ENCODE measurements at places on chromosomes 12 and 14. TPM values are rescaled to one million over a fixed set of nuclear protein-coding genes. Genes with fewer than 3 reads are reported as not detected.

Gene TAS2R50
- 2.0 TPM for total RNA-seq

Gene PCBP2
- 916 TPM for total RNA-seq

Gene LRRC10
- not detected for total RNA-seq

Gene LTB4R
- 8.8 TPM for total RNA-seq

Gene IFNG-AS1
- total RNA-seq: 19.0 TPM

Gene RDH12
- not detected for total RNA-seq

Gene WNT1
- not detected for total RNA-seq

Gene BEGAIN
- total RNA-seq: not detected

Gene SIX4
- not detected for total RNA-seq

- H3K4me3 ChIP-seq: peak overlapping the region; percentile 47
- peaks cover 11% of the 10 kb centered on the region for H3K4me1 ChIP-seq
- peaks cover 39% of the 10 kb centered on the region for H3K27me3 ChIP-seq
- H3K27ac ChIP-seq: no peak overlapping the region
- H3K36me3 ChIP-seq: no peaks in the 10 kb centered on the region
- peak; percentile 18 for DNase-seq
Observed at GRCh38 chr14:23351681-23352505, 794 bp downstream of the SLC22A17 start.

DNA sequence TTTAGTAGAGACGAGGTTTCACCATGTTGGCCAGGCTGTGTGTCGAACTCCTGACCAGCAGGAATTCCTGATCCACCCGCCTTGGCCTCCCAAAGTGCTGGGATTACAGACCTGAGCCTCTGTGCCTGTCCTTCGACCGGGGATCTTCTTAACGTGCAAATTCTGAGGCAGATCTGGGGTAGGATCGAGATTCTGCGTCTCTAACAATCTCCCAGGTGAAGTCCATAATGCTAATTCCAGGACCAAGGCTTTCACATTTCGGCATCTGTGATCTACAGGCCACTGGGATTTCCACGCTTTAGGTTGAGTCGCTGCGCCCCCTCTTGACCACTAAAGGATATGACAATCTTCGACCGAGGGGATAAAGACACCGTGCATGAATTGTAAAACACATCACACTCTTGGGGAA, 24.8 kb downstream of the FOS start:
- DNase-seq: peak; percentile 84
- H3K27ac ChIP-seq: no peak overlapping the region
- H3K36me3 ChIP-seq: no peaks in the 10 kb centered on the region
- H3K27me3 ChIP-seq: no peaks in the 10 kb centered on the region

DNA sequence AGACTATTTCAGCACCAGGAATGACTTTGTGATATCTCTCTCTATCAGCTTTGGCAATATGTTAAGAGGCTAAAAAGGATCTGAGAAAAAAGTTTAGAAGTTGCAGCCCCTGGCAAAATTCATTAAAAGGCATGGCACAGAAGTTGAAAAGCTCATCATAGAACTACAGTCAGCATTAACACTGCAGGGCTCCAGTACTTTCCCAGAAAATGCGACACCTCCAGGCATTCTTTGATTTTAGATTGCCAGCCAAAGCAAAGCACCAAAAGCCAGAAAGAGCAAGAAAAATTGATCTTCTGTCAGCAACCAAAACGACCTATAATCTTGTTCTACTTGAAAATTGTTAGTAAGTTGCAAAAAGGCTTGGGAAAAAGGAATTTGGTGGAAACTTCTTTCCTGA, 713.5 kb downstream of the FSCB start:
- H3K27ac ChIP-seq: no peak overlapping the region
- DNase-seq: no peak
- no peak overlapping the region for H3K4me3 ChIP-seq
- H3K27me3 ChIP-seq: no peaks in the 10 kb centered on the region

DNA sequence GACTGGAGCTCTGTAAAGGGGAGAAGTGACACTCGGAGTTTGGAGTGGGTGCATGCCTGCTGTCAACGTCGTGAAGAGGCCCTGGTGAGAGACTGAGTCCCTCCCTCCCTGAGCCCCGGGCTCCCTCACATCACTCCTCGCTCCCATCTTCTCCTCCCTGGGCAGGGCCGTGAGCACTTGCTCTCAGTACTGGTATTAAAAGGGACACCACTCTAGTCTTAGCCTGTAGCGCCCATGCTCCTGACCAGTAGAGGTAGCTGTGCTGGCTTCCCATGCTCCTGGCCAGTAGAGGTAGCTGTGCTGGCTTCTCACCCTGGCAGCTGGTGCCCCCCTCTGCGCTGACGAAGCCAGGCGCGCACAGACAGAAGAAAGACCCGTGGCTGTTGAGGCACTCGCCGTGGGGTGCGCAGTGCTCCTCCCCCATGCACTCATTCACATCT, 14.7 kb downstream of the ISCA2 start:
- no peak overlapping the region for H3K4me3 ChIP-seq
- no peak overlapping the region for H3K27ac ChIP-seq
- H3K36me3 ChIP-seq: no peaks in the 10 kb centered on the region
- peaks cover 18% of the 10 kb centered on the region for H3K4me1 ChIP-seq
- no peak for DNase-seq

GRCh38 chr12:79615596-79616560, 74.9 kb downstream of the PAWR start:
- H3K27me3 ChIP-seq: no peaks in the 10 kb centered on the region
- no peak for DNase-seq
- no peaks in the 10 kb centered on the region for H3K4me1 ChIP-seq
- no peak overlapping the region for H3K27ac ChIP-seq
- H3K4me3 ChIP-seq: no peak overlapping the region

DNA sequence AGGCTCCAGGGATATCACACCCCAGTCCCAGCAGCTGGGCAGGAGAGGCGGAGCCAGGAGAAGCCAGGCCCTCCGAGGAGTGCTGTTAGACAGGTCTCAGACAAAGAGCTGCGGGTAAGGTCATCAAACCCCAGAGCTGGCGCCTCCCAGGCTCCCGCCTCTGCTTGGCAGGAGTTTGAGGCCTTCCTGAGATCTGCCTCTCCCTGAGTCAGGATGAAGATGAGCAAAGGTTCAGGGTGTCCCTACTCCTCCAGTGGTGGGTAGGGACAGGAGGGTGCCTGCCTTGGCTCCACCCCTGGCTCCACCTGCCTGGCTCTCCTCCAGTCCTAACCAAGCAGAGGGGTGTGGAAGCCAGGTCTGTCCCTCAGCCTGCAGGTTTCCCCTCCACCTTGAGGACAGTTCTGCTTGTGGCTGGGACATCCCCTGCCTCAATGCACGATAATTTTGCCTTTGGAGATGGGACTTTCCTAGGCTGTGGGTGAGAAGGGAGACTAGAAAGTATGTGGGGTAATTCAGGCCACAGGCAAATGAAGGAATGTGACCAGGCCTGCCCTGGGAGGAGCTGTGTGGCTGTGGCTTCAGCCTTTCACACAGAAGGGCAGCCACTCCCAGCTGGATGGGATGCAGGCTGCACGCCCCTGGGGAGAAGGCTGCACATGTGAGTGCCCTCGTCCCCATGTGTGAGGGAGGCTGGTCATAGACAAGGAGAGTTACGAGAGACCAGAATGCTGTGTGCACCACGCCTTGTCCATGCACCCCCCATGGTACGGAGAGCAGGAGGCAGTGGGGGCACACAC, 2.2 kb downstream of the PLEKHG6 start:
- H3K36me3 ChIP-seq: no peaks in the 10 kb centered on the region
- H3K27ac ChIP-seq: no peak overlapping the region
- no peak for DNase-seq
- H3K4me3 ChIP-seq: no peak overlapping the region
- peaks cover 13% of the 10 kb centered on the region for H3K4me1 ChIP-seq

DNA sequence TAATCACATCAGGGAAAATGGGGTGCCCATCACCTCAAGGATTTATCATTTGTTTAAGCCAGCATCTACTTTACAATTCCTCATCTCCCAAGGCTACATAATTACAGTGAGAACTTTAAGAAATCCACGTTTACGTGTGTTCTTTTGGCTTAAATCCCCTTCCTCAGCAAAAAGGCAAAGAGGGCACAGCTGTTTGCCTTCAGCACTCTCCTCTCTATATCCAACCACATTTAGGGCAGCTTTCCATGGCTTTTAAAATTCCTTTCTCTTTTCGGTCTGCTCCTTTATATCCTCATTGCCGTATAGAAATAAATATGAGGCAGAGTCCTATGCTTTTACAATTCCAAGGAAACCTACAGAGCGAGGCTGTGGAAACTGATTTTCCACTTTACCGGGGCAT, 175.9 kb downstream of the EMP1 start:
- H3K4me1 ChIP-seq: no peaks in the 10 kb centered on the region
- no peaks in the 10 kb centered on the region for H3K27me3 ChIP-seq
- H3K27ac ChIP-seq: no peak overlapping the region
- no peaks in the 10 kb centered on the region for H3K36me3 ChIP-seq

- H3K27me3 ChIP-seq: no peaks in the 10 kb centered on the region
- no peak overlapping the region for H3K27ac ChIP-seq
- no peak overlapping the region for H3K4me3 ChIP-seq
- no peak for DNase-seq
Observed at GRCh38 chr12:109689426-109689825, 24.2 kb upstream of the FAM222A start.

DNA sequence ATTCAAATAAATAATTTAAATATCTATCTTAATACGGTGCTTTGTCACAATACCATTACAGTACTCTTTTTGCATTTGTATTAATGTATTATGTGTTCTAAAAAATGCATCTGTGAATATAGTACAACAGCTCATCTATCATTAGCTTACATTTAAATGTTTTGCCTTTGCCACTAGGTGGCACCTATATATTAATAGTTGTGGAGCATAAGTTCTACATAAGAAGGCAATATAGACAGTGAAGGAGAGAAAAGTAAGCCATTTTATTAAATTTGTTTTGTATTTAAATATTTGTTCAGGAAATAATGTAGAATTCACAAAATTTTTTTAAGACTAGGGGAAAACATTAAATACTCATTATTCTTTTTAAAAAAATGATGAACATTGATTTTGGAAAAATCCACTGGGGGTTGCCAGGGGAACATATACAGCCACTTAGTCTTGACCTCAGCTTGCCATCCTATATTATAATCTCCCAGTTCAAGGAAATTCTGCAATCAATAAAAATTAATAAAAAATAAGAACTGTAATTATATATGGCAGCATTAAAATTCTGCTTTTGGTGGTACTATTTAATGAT, 9.8 kb downstream of the CCER1 start:
- H3K27ac ChIP-seq: no peak overlapping the region
- no peak for DNase-seq
- H3K36me3 ChIP-seq: no peaks in the 10 kb centered on the region
- no peak overlapping the region for H3K4me3 ChIP-seq
- no peaks in the 10 kb centered on the region for H3K4me1 ChIP-seq
- H3K27me3 ChIP-seq: no peaks in the 10 kb centered on the region

- no peak overlapping the region for H3K4me3 ChIP-seq
- DNase-seq: no peak
- H3K36me3 ChIP-seq: peaks cover 60% of the 10 kb centered on the region
- H3K27ac ChIP-seq: no peak overlapping the region
- H3K4me1 ChIP-seq: no peaks in the 10 kb centered on the region
Observed at GRCh38 chr12:26658991-26659390, 174.0 kb downstream of the ITPR2 start.

- no peak overlapping the region for H3K4me3 ChIP-seq
- no peaks in the 10 kb centered on the region for H3K27me3 ChIP-seq
- DNase-seq: no peak
- no peaks in the 10 kb centered on the region for H3K36me3 ChIP-seq
- H3K4me1 ChIP-seq: no peaks in the 10 kb centered on the region
Observed at GRCh38 chr14:98835051-98835824, 436.8 kb downstream of the BCL11B start.

DNA sequence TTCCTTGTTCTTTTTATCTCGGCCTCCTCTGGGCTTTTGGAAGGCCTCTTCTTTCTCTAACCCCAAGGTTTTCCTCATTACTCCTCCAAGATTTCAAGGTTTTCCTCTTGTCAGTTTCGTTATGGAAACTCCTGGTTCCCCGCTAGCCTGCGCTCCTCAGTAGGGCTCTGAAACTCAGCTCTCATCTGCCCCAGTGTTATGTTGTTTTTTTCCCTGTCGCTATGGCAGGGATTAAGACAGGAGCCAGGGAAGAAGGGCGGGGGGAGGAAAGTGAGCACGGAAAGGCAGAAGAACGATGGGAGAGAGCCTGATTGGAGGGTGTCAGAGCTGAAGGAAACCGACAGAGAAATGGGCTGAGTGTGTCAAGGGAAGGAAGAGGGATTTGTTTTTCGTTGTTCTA, 26.5 kb upstream of the JDP2 start:
- H3K4me1 ChIP-seq: no peaks in the 10 kb centered on the region
- no peak overlapping the region for H3K4me3 ChIP-seq
- no peaks in the 10 kb centered on the region for H3K27me3 ChIP-seq
- no peaks in the 10 kb centered on the region for H3K36me3 ChIP-seq

DNA sequence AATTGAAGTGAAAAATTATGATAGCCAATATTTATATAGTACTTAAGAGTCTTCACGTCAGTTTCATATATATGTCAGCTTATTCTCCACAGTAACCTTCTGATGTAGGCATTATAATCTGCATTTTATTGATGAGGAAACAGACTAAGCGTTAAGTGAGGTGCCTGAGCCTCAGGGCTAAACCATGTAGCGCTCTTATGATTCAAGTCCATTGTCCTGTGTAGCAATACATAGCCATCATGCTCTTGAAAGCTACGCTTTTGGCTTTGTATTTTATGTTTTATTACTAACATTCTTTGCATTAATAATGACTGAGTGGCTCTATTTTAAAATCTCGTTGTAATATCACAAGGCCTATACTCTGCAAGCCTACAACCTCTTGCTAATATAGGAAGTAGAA, 79.0 kb downstream of the ANO6 start:
- H3K4me1 ChIP-seq: peaks cover 5% of the 10 kb centered on the region
- H3K36me3 ChIP-seq: no peaks in the 10 kb centered on the region
- no peak overlapping the region for H3K4me3 ChIP-seq
- no peaks in the 10 kb centered on the region for H3K27me3 ChIP-seq
- H3K27ac ChIP-seq: no peak overlapping the region

- no peak overlapping the region for H3K4me3 ChIP-seq
- H3K27me3 ChIP-seq: peaks cover 2% of the 10 kb centered on the region
- peak; percentile 15 for DNase-seq
- no peak overlapping the region for H3K27ac ChIP-seq
- H3K4me1 ChIP-seq: no peaks in the 10 kb centered on the region
Observed at GRCh38 chr14:93543766-93544165, 113.0 kb downstream of the UNC79 start.

- H3K27me3 ChIP-seq: no peaks in the 10 kb centered on the region
- H3K36me3 ChIP-seq: no peaks in the 10 kb centered on the region
Observed at GRCh38 chr12:105317942-105318621, 12.4 kb upstream of the C12orf75 start.

GRCh38 chr14:55239320-55239719, 31.9 kb upstream of the FBXO34 start:
- H3K4me3 ChIP-seq: no peak overlapping the region
- no peaks in the 10 kb centered on the region for H3K36me3 ChIP-seq
- no peaks in the 10 kb centered on the region for H3K4me1 ChIP-seq

- H3K27ac ChIP-seq: no peak overlapping the region
- H3K4me1 ChIP-seq: no peaks in the 10 kb centered on the region
- no peak for DNase-seq
- no peak overlapping the region for H3K4me3 ChIP-seq
- no peaks in the 10 kb centered on the region for H3K36me3 ChIP-seq
- H3K27me3 ChIP-seq: no peaks in the 10 kb centered on the region
Observed at GRCh38 chr14:22627506-22628263, 16.5 kb downstream of the OR6J1 start.
